A549 treated with GW870086 at 1 μM for 4 hours (cell line): ENCODE measurements at places on chromosomes 3 and 15. TPM values are rescaled to one million over a fixed set of nuclear protein-coding genes. Genes with fewer than 3 reads are reported as not detected.

The CHRD gene
- total RNA-seq = 0.20 to 0.65 TPM (median 0.34 TPM) in 5 replicates

The MRPL3 gene
- 88.4 to 104 TPM (median 92.9 TPM) in 5 replicates for total RNA-seq

The A4GNT gene
- total RNA-seq = not detected in 5 replicates

The LXN gene
- 57.0 to 72.7 TPM (median 60.2 TPM) in 5 replicates for total RNA-seq

The AADACL2 gene
- not detected in 5 replicates for total RNA-seq

The ALS2CL gene
- total RNA-seq = 5.8 to 9.4 TPM (median 8.6 TPM) in 5 replicates

The TTLL13 gene
- total RNA-seq = 0.17 to 0.51 TPM (median 0.24 TPM) in 4 of 5 replicates, not detected in the other

The SNURF gene
- total RNA-seq = 7.5 to 10.4 TPM (median 8.8 TPM) in 5 replicates

The NMNAT3 gene
- 1.2 to 2.3 TPM (median 1.6 TPM) in 5 replicates for total RNA-seq

The GOLGA6L4 gene
- total RNA-seq = 0.91 to 1.9 TPM (median 1.3 TPM) in 5 replicates

The SSUH2 gene
- total RNA-seq = 0.86 to 2.0 TPM (median 1.6 TPM) in 5 replicates

The GABRR3 gene
- not detected in 5 replicates for total RNA-seq

The TJP1 gene
- total RNA-seq = 65.6 to 89.3 TPM (median 82.0 TPM) in 5 replicates

The LRRC2 gene
- not detected in 5 replicates for total RNA-seq

The LOXL1 gene
- total RNA-seq = 0.41 to 0.95 TPM (median 0.67 TPM) in 5 replicates

The SOX14 gene
- total RNA-seq = not detected in 5 replicates

The UBR1 gene
- 3.0 to 5.3 TPM (median 5.1 TPM) in 5 replicates for total RNA-seq

The CFAP91 gene
- 0.11 to 0.43 TPM (median 0.31 TPM) in 4 of 5 replicates, not detected in the other for total RNA-seq

The IL17RD gene
- 0.43 to 1.2 TPM (median 1.0 TPM) in 5 replicates for total RNA-seq

The CIDEC gene
- total RNA-seq = 35.1 to 45.7 TPM (median 37.0 TPM) in 5 replicates

The CILP gene
- 0.17 to 0.23 TPM (median 0.21 TPM) in 5 replicates for total RNA-seq

The NDN gene
- total RNA-seq = 0.07 to 0.10 TPM (median 0.10 TPM) in 3 of 5 replicates, not detected in the others

The C3orf20 gene
- 0.05 TPM in 1 of 5 replicates, not detected in the others for total RNA-seq

The KBTBD12 gene
- total RNA-seq = not detected in 5 replicates

The ASB7 gene
- total RNA-seq = 9.1 to 13.6 TPM (median 12.5 TPM) in 5 replicates

The TTC23 gene
- 6.5 to 12.3 TPM (median 10.1 TPM) in 5 replicates for total RNA-seq

The CFAP100 gene
- total RNA-seq = not detected in 5 replicates

The DPPA4 gene
- total RNA-seq = not detected in 5 replicates

The CKMT1A gene
- total RNA-seq = 1.8 to 4.5 TPM (median 2.3 TPM) in 5 replicates

The KLHL40 gene
- not detected in 5 replicates for total RNA-seq

The SNTN gene
- total RNA-seq = not detected in 5 replicates

The EBLN2 gene
- 0.49 to 0.70 TPM (median 0.56 TPM) in 4 of 5 replicates, not detected in the other for total RNA-seq

The NOX5 gene
- 0.14 to 0.37 TPM (median 0.22 TPM) in 5 replicates for total RNA-seq

The NUP210 gene
- 31.1 to 44.3 TPM (median 38.2 TPM) in 5 replicates for total RNA-seq

The GADL1 gene
- total RNA-seq = not detected in 5 replicates
